ENCODE measurements at places on chromosomes 12 and 14. TPM values are rescaled to one million over a fixed set of nuclear protein-coding genes. Genes with fewer than 3 reads are reported as not detected.

Gene NELL2
- 1.7 TPM for total RNA-seq

Gene ANKRD33
- not detected for total RNA-seq

Gene DIO3
- total RNA-seq: 0.37 TPM

Gene SYNDIG1L
- total RNA-seq: not detected

Gene C1S
- 287 TPM for total RNA-seq

Gene LGMN
- 119 TPM for total RNA-seq

Gene MYO1A
- 0.13 TPM for total RNA-seq

Gene AQP2
- total RNA-seq: 0.09 TPM
